ENCODE measurements at places on chromosomes 6 and 20. TPM values are rescaled to one million over a fixed set of nuclear protein-coding genes. Genes with fewer than 3 reads are reported as not detected.

STMN3 gene
- total RNA-seq = under 0.01 TPM

PLN gene
- total RNA-seq = not detected

TFAP2B gene
- not detected for total RNA-seq

NR2E1 gene
- 0.85 TPM for total RNA-seq

LINC00237 gene
- not detected for total RNA-seq

SALL4 gene
- total RNA-seq = 1.4 TPM

MOXD1 gene
- total RNA-seq = 0.07 TPM
